ENCODE measurements at places on chromosomes 6 and 20. TPM values are rescaled to one million over a fixed set of nuclear protein-coding genes. Genes with fewer than 3 reads are reported as not detected.

DNA sequence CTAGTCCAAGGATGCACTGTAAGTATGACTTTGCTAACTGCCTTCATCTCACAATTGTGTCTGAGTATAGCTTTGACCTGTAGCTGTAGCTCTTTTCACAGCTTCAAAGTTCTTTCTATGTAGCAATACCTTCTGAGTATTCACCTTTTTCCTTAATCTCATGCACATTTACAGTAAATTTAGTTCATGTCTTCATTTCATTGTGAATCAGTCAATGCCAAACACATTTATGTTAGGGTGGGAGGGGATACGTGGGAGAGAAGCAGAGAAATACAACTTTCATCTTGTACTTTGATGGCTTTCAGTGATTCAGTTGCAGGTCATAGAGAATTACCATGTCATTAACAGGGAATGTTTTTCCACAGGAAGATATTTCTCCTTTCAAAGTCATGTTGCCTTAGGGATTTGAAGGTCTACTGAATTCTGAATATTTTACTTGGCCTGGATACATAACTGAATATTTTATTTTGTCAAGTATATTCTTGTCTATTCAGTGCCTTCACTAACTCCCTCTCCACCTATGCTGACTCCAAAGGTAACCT lies 119.2 kb downstream of the TINAG start:
- H3K4me1 ChIP-seq: no peaks in the 10 kb centered on the region
- no peaks in the 10 kb centered on the region for H3K36me3 ChIP-seq
- H3K27me3 ChIP-seq: no peaks in the 10 kb centered on the region
- no peak overlapping the region for H3K4me3 ChIP-seq
- H3K27ac ChIP-seq: no peak overlapping the region

GRCh38 chr6:129606664-129607063 lies 103.3 kb downstream of the ARHGAP18 start:
- H3K36me3 ChIP-seq: peaks cover 39% of the 10 kb centered on the region
- no peak for DNase-seq
- no peak overlapping the region for H3K27ac ChIP-seq

- no peak overlapping the region for H3K4me3 ChIP-seq
- H3K36me3 ChIP-seq: no peaks in the 10 kb centered on the region
- H3K27me3 ChIP-seq: 0 out of 3 replicates have a peak, but pooled peaks cover 4% of the 10 kb centered on the region
- peaks cover 13% of the 10 kb centered on the region for H3K4me1 ChIP-seq
Observed at GRCh38 chr6:36139991-36140710, 9.8 kb downstream of the MAPK13 start.

Gene NKAIN2
- not detected for total RNA-seq
